ENCODE measurements at places on chromosomes 2 and 18. TPM values are rescaled to one million over a fixed set of nuclear protein-coding genes. Genes with fewer than 3 reads are reported as not detected.

SERPINB10 gene
- not detected for total RNA-seq

GALNT5 gene
- 0.18 TPM for total RNA-seq

DPYSL5 gene
- 3.8 TPM for total RNA-seq

VWA3B gene
- total RNA-seq: 1.0 TPM

LYPD6 gene
- total RNA-seq: 3.0 TPM

PCARE gene
- not detected for total RNA-seq

VRK2 gene
- total RNA-seq: 27.0 TPM

PECR gene
- total RNA-seq: 12.1 TPM

OTOS gene
- not detected for total RNA-seq

KCNF1 gene
- total RNA-seq: 3.0 TPM

DNA sequence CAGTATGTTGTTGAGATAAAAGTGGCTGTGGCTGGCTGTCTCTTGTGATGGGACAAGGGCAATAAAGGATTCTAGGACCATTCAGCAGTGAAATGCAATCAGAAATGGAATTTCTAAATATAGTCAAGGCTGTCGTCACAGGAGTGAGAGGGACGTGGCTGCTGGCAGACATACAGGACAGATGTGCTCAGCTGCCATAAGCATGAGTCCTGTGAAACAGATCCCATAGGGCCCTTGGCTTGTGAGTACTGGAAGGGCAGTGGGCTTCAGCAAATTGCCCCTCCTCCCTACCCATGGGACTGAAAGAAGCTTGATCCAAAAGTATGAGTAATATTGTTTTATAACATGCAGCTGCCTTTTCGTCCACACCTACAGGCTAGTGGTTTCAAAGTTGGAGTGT is 4.2 kb upstream of the CNNM3 start:
- no peak for DNase-seq

- DNase-seq: no peak
Measured at GRCh38 chr18:34760444-34760843, 50.3 kb downstream of the DTNA start.

DNA sequence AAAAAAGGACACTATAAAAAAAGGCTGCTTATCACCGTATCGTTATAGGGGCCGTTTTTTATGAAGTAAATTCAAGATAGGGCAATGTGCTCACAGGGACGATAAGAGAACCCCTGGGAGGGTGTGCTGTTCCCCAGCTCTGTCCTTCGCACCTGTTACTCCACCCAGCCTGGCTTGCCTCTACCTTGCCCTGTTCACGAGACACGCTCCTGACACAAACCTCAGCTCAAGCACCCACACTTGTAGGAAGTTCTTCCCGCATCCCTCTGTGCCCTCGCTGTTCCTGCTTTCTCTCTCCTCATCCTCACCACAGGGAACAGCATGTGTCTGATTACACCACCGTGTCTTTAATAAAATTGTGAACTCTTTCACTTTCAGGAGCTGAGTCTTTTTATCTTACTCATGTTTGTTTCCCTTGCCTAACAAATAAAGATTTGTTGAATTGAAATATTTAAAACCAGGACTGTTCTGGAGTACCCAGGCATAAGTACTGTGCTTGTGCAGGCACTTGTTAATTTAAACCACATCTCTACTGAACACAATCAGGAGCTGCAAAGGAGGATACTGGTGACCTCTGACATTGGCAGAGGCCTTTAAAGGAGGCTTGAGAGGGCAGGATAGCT is 26.0 kb upstream of the KIDINS220 start:
- no peak for DNase-seq

DNA sequence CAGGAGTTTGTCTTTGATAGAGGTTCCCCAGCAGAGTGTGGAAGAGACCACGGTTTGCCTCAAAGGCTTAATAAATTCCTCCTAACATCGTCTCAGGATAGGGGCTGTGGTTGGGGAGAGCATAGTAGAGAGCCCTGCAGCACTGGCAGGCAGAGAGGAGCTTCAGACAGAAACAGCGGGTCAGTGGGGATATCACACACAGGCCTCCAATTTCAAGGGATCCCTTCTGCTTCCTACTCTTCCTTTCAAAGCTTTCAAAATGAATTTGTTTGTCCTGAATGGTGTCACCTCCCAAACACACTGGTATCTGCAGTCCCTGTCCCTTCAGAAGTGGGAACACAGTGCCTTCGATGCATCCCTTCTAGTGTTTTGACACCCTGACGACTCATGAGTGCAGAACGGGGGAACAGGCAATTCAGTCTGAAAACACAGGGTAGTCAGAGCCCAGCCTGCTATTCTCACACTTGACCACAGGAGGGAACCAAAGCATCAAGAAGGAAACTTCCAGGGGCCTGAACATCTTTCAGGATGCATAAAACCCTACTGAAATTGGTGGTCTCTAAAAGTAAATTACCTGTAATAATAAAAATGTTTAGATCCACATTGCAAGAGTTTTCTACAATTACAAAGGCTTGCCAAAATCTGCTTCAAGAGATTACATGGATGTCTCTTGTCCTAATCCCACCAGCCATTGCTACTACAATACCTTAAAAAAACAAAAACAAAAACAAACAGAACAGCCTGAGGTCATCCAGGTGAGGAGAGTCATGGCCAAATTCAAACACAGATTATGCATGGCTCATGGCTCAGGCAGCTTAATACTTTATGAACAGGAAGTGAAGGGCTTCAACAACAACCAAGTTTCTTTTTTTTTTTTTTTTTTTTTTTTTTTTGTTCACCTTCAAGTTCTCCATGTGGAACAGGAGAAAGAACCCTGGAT is 49.8 kb downstream of the SLC14A2 start:
- DNase-seq: peak; percentile 82

DNA sequence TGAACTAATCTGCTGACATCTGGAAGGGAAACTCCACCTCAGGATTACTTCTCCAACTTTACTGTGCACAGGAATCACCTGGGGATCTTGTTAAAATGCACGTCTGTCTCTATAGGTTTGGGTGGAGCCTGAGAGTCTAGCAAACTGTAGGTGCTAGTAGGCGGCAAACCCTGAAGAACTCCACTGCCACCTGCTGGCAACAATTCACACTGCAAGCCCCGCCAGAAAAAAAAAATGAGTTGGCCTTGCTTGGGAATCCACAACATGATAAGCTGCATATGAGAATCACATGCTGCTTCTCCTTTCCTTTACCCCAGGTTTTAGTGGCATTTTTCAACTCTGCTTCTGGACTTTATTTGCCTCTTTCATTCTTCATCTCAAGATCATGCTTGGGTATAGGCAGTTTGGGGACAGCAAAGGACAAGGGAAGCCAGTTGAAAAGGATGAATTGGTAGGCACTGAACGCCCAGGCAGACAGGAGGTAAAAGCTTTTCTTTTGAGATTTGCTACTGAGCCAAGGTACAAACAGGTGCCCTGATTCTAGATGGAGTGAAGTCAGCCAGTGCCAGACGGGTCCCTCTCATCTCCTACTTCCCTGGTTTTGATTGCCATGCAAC is 88.8 kb downstream of the VIT start:
- DNase-seq: peak; percentile 71

- DNase-seq: no peak
Measured at GRCh38 chr2:233926806-233927205, 9.6 kb downstream of the TRPM8 start.

DNA sequence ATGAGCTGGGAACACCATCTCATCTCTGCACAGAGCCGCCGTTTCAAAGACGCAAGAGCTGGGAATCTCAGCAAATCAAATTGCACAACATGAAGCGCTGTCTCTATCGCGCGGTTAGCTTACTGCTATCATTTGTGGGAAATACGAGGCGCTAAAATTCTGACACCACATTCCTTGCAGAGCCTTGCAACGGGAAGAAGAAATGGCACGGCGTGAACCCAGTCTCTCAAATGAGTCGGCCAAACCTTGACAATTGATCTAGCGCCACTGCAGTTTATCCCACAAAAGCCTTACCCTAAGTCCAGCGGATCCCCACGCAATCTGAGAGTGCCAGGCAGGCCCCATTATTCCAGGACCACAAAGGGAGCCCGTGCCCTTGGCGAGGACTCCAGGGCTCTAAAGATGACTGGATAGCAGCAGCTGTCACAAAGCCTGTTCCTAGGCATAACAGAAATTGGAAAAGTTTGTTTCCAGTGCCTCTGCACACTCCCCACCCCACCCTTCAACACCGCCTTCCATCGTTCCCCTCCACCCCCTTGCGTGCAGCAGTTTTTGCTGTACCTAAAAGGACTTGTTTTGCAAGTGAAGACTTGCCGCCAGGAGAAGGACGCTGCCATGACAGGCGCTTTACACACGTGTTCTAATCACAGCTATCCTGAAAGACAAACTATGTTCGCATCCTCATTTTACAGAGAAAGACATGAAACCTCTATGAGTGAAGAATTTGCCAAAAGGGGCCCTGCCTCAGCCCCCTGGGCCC is 252.4 kb downstream of the EIPR1 start:
- peak; percentile 9 for DNase-seq

DNA sequence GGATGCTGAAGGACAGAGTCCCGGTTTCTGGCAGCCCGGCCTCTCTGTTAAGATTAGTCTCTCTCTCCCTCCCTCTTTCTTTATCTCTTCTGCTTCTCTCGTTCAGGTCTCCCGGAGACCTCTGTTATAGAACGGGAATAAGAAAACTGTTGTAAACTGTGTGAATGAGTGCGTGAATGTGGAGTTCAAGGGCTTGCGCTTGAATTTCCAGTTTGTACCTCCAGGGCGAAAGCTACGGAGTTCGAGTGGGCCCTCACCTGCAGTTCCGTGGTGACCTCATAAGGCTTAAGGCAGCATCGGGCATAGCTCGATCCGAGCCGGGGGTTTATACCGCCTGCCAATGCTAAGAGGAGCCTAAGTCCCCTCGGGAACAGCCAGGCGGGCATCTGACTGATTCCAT is 26.4 kb downstream of the SKA1 start:
- no peak for DNase-seq

DNA sequence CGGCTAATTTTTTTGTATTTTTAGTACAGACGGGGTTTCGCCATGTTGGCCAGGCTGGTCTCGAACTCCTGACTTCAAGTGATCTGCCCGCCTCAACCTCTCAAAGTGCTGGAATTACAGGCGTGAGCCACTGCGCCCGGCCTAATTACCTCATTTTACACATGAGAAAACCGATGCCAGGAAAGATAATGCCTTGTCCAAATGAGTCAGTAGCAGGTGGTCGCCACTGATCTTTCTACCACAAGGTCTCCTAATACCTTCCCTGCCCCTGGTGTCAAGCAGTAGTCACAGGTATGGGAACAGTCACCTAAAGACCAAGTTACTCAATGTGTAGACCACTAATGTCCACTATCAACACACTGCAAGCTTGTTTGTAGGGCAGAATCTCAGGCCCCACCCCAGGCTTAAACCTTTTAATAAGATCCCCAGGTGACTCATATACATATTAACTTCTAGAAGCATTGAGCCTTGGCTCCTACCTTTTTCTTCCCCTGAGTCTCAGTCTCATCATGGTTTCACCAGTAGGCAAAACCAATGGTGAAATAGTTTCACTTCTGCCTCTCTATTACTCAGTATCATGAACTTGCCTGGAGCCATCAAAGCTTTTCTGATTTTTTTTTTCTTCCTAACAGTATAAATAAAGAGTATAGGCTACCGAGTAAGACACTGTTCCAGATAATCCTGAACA is 6.9 kb upstream of the EPB41L5 start:
- no peak for DNase-seq

- peak; percentile 77 for DNase-seq
Measured at GRCh38 chr2:96142217-96143113, 2.8 kb downstream of the DUSP2 start.

GRCh38 chr2:238821391-238821790 is 26.5 kb upstream of the TWIST2 start:
- DNase-seq: no peak

- peak; percentile 28 for DNase-seq
Measured at GRCh38 chr2:38146907-38147307, 71.0 kb upstream of the CYP1B1 start.

DNA sequence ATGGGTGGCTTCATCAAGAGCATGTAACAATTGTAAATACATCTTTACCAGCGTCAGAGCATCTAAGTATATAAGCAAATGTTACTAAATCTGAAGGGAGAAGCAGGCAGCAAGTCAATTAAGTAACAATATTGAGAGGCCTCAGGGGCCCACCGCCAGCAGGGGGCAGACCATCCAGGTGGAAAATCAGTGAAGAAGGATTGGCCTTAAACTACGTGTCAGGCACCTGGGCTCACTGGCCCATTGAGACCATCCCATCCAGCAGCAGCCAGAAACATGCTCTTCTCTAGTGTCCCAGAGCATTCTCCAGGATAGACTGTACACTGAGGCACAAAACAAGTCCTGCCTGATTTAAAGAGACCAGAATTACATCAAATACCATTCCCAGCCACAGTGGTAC is 96.2 kb upstream of the SNTG2 start:
- DNase-seq: peak; percentile 92

- no peak for DNase-seq
Measured at GRCh38 chr18:41790687-41791086, 164.3 kb upstream of the PIK3C3 start.

DNA sequence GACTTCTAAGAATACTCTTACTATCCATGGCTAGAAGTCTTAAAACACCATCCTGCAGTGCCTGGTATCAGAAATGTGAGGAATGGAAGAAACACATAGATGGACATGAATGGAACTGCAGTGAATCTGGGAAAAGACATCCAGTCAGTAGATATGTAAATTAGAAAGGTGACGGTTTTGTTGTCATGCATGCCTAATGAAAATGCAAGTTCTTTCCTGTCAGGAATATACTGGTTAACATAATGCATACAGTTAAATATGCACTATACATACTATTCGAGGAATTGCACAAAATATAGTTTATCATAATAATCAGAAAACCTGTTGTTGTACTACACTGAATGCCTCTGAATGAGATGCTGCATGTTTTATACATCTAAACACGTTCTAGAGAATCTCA is 190.6 kb upstream of the ITGA4 start:
- no peak for DNase-seq

GRCh38 chr2:233178994-233179847 is 72.3 kb upstream of the ATG16L1 start:
- no peak for DNase-seq

DNA sequence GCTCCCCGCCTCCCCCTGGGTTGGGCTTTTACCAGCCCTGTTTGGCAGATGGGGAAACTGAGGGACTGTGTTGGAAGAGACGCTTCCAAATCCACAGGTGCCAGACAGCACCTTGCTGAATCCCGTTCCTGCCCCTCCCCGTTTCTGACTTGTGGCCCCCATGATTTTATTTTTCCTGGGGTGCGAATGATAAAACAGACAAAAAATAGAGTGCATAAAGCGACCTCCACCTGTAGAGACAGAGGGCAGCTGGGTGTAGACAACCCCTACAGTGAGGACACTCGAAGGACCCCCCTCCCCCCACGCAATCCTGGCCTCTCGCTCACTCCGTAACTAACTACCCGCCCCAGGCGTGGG is 2.2 kb upstream of the CTDSP1 start:
- peak; percentile 18 for DNase-seq
